Sigmoid colon (tissue), 7 donors: ENCODE measurements at places on chromosomes 12 and 14. TPM values are rescaled to one million over a fixed set of nuclear protein-coding genes. Genes with fewer than 3 reads are reported as not detected.

Gene PPP4R4
- 0.71 TPM for total RNA-seq

DNA sequence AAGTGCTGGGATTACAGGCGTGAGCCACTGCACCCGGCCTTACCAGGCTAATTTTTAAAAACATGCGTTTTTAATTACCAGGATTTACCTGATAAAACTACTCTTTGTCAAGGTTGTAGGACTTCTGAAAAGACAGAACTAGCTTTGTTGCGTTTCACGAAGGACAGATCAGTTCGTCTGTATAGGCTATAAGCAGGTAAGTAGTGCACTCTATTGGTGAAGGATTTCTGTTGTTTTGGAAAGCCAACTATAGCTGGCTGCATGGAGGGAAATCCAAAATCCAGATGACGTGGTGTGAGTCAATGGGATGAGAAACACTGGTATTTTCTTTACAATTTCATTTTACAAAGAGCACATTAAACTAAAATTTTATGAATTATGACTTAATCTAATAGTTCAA, 14.6 kb downstream of the GNPNAT1 start:
- no peak overlapping the region for H3K4me3 ChIP-seq
- H3K4me1 ChIP-seq, result no peaks in the 10 kb centered on the region
- H3K27me3 ChIP-seq, result no peaks in the 10 kb centered on the region
- H3K36me3 ChIP-seq, result no peaks in the 10 kb centered on the region

DNA sequence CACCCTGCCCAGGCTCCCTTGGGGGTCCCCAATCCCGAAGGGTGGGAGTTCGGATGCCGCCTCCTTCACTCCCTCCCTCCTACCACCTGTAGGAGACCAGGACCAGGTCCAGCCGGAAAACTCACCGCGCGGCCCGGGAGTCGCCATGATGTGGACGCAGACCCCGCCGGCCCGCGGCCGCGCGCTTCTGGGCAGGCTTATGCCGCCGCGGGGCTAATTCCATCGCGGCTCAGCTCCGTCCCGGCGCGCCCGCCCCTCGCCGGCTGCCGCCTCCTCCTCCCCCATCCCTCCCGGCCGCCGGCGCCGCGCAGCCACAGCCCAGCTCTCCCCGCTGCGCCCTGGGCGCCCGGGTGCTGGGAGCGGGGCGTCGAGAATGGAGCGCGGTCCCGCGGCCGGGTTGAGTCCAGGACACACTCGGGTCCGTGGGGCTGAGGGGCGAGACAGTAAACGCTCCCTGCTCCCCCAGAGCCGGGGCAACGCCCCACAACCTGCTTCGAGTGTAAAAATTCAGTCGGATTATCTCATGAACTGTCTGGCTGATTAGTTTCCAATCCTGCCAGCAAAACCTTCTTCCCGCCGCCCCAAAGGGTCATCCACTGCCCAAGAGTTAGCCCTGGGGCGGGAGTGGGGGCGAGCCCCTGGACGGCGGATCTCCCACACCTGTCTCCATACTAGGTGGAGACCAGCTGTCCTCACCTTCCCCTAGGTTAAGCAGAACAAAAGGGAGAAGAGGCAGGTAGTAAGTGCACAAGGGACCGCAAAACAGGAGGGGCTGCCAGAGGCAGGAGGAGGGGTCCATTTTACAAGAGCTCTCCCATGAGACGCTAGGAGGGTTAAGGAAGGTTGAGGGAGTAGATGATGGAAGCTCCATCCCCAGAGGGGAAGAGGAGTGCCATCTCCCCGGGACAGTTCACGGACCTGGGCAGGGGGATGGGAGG, at the start of gene ANO2:
Gene ANO2, minus strand, starts transcription at position 189 of the 938 bp plus-strand sequence. Its CDS starts 42 bp downstream, at position 147.
- H3K4me3 ChIP-seq, result no peak within 1 kb of the TSS
- H3K36me3 ChIP-seq, result no peaks in the 10 kb centered on the region
- peaks cover 32% of the 10 kb centered on the region for H3K27me3 ChIP-seq
- H3K4me1 ChIP-seq, result peaks cover 11% of the 10 kb centered on the region

Gene BCDIN3D
- total RNA-seq, result 4.8 TPM

Gene C12orf60
- total RNA-seq, result 0.83 TPM

DNA sequence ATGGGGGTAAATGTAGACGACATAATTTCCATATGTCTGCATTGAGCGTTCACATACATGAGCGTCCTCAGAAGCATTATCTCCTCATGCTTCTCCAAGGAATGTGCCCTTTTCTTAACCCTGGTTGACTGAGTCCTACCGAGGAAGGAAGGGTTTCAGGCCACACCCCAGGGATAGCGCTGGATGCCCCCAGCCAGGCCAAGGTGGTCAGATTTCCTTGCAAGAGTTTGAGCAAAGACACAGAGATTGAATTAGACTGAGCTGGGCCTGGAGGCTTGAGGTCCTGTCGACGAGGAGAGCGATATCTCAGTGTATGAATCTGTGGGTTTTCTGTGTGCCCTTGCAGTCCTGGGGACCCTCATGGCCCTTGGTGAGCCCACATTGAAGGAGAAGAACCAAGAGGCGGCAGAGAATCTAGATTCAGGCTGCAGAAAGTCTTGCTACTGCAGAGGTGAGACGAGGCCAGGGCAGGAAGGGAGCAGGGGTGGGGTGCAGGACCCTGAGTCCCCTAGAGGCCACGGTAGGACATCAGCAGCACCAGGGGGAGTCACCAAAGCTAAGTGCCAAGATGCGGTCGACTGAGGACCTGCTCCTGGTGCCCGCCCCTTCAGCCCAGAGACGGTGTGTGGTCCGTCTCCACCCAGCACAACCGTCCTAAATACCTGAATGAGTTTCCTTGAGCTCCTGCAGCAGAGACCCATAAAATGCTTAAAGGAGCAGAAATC, 94.7 kb upstream of the DIO3 start:
- H3K27ac ChIP-seq, result no peak overlapping the region
- H3K27me3 ChIP-seq, result peaks cover 3% of the 10 kb centered on the region
- no peaks in the 10 kb centered on the region for H3K36me3 ChIP-seq
- no peak overlapping the region for H3K4me3 ChIP-seq
- DNase-seq, result no peak

Gene KRT82
- total RNA-seq, result not detected

DNA sequence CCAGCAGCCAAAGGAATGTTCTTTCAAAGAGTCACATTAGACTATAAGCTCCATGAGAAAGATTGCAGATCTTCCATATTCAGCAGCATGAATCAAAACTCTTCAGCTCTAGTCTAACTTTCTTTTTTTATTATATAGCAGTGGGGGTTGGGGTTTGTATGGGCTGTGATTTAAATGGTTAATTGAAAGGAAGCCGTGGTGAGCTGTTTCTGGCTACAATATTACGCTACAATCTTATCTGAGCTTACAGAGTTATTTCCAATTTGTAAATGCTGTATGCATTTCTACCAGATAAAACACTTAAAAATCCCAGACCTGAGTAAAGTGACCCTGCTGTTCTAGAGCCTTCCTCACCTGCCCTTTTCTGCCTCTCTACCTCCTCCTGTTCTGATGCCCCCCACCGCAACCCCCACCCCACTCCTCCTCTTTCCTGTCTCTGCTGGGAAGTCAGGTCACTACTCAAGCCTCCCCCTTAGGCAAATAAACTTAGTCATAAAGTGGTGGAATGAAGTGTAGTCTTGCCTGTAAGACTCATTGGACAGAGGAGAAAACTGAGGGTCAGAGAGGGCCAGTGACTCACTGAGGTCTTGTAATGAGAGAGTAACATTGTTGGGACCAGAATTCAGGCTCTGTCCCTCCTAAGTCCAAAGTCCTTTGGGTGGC, 1089.5 kb downstream of the BCL11B start:
- H3K27ac ChIP-seq, result no peak overlapping the region
- no peaks in the 10 kb centered on the region for H3K27me3 ChIP-seq
- no peaks in the 10 kb centered on the region for H3K36me3 ChIP-seq
- H3K4me1 ChIP-seq, result no peaks in the 10 kb centered on the region
- H3K4me3 ChIP-seq, result no peak overlapping the region

- H3K4me1 ChIP-seq, result no peaks in the 10 kb centered on the region
- no peaks in the 10 kb centered on the region for H3K36me3 ChIP-seq
- DNase-seq, result no peak
- H3K27me3 ChIP-seq, result no peaks in the 10 kb centered on the region
Observed at GRCh38 chr12:106729611-106730010, 44.9 kb upstream of the RIC8B start.

Gene ANKS1B
- total RNA-seq, result 27.7 TPM

DNA sequence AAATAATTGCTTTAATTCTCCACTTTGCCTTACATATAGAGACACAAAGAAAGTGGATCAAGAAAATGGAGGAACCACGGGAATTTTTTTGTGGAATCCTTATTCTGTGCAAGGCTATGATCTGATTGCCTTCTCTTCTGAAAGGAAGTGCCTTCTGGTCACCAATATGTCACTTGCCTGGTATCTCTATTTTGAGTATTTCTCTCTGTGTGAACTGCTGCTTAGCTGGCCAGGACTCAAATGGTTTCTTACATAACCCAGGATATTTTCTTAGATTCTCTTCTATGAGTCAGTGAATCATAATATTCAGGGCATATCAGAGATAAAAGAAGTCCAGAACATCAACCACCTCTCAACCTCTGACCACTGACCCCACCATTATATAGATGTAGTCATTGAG, 156.1 kb downstream of the DIO2 start:
- H3K27ac ChIP-seq, result no peak overlapping the region
- no peaks in the 10 kb centered on the region for H3K36me3 ChIP-seq
- H3K27me3 ChIP-seq, result no peaks in the 10 kb centered on the region
- no peak overlapping the region for H3K4me3 ChIP-seq
- H3K4me1 ChIP-seq, result no peaks in the 10 kb centered on the region
- no peak for DNase-seq

DNA sequence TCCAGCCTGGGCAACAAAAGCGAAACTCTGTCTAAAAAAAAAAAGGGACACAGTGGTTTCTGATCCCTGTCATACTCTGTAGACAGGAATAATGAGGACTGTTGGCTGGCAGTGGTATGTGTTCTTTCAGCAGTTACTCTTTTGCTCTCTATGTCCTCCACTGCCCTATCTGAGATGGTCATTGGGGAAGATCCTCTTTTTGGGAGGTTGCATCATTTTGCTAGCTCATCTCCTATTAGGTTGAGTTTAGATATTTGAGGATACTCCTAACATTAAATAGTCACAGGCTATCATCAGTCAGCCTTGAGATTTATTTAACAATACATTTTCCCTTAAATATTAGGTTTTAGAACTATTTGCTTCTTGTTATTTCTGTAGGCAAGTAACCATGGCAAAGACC, 5.9 kb upstream of the CCDC91 start:
- H3K4me1 ChIP-seq, result no peaks in the 10 kb centered on the region
- no peak overlapping the region for H3K27ac ChIP-seq
- H3K27me3 ChIP-seq, result no peaks in the 10 kb centered on the region
- no peak overlapping the region for H3K4me3 ChIP-seq

DNA sequence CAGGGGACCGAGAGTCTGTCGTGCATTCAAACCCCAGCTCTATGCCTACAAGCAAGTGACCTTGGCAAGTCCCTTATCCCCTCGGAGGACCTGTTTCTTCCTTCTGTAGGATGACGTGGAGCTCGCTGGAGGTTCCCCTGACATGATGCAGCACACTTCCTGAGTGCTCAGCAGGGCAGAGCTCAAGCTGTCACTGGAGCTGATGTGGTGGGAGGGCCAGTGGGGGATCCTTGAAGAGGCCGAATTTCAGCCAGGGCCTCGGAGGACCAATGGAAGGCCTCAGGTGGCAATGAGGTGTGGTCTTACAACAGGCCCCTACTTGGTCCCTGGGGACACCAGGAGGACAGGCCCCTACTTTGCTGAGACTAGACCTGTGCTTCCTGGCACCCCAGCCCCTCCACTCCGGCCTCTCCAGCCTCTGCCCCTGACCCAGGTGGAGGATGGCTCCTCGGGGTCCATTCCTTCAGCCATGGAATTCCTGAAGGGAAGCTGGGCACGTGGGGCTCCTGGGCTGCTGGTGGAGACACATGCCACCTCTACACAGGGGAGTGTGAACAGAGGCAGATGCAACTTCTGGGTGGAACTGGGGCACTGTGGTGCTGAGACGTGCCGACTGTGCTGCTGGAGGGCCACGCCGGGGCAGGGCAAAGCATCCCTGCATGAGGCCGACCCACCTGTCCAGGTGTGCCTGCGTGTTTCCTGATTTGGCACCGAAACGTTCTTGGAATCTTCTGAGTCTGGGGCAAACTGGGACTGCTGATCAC, 18.7 kb upstream of the KIF26A start:
- no peak overlapping the region for H3K4me3 ChIP-seq
- DNase-seq, result no peak
- no peak overlapping the region for H3K27ac ChIP-seq
- H3K4me1 ChIP-seq, result peaks cover 20% of the 10 kb centered on the region
- H3K27me3 ChIP-seq, result peaks cover 27% of the 10 kb centered on the region
- H3K36me3 ChIP-seq, result no peaks in the 10 kb centered on the region

Gene LUM
- 103 TPM for total RNA-seq

Gene APOF
- not detected for total RNA-seq

DNA sequence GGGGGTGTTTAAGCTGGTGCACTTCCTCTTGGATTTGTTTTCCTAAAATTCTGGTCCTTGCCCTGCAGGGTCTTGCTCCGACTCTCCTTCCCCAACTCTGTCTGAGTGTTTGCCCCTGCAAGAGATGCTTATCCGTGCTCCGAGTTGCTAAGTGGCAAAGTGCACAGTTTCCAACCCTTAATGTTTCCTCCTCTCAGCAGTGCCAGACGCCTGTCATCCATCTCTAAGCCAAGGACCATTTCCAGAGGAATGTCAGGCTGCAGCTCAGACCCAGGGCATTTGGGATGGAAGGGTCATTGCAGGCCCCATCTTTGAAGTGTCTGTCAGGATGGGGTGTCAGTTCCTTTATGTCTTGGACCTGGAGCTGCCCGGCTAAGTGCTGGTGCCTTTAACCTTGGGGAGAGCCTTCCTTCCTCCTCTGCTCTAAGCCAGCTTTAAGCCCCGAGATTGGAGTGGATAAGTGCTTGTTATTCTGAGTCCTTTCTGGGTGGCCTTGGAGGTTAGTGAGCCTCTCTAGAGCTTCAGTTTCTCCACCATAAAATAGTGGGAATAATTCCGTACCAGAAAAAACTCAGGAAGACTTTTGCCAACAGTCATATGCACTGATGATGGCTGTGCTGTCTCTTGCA, 15.0 kb downstream of the WNT5B start:
- DNase-seq, result no peak
- no peaks in the 10 kb centered on the region for H3K36me3 ChIP-seq
- H3K4me3 ChIP-seq, result no peak overlapping the region
- H3K4me1 ChIP-seq, result peaks cover 27% of the 10 kb centered on the region
- peak overlapping the region; percentile 70 for H3K27ac ChIP-seq
- H3K27me3 ChIP-seq, result no peaks in the 10 kb centered on the region

DNA sequence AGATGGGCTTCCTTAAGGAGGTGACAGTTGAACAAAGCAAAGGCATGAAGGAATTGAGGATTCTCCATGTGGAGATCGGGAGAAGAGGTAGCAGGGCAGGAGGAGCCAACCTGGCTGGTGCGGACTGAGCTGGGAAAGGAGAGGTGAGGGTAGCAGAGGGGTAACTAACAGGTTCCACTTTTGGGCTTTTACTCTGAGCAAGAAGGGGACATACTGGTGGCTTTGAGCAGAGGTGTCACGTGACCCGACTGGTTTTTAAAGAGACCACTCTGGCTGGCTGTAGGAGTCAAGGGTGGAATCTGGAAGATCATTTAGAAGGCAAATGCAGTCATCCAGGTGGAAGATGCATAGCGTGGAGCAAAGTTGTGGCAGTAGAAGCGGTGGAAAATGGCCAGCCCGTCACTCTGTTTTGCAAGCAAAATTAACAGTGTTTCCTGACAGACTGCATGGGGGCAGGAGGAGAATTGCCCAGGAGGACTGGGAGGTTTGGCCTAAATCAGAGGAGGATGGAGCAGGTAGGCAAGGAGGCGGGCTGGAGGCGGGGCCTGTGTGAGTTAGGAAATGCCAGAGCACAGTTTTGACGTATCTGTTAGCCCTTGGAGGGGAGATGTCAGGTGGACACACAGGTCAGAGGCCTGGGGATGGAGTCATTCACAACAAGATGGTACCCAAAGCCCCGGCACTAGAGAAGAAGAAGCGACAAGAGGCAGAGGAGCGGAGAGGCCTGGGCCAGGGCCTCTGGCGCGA, 156.3 kb upstream of the FKBP4 start:
- no peaks in the 10 kb centered on the region for H3K27me3 ChIP-seq
- peaks cover 8% of the 10 kb centered on the region for H3K36me3 ChIP-seq
